Stimulated activated CD4-positive, alpha-beta T cell treated with anti-CD3 and anti-CD28 coated beads, Interleukin-4, amount 100 ng/mL, for 48 hours (primary cell): ENCODE measurements at places on chromosomes 3 and 15.
A peak's percentile ranks its signal among the peaks of the same experiment; 100 is the strongest.

DNA sequence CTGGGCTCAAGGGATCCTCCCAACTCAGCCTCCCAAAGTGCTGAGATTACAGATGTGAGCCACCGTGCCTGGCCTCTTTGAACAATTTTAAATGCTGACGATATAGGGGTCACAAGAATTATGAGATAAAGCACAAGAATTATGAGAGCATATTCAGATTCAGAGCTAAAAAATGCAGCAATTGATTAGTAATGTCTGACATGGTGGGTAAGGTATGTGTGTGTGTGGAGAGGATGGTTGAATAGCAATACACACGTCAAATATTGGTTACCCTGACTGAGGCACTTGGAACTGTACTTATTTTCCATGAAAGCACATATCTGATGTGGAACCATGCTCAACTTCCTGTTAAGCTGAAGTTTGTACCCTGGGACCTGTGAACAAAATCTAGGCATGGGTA lies 115.6 kb downstream of the EOMES start:
- no peak for DNase-seq

- DNase-seq: no peak
Measured at GRCh38 chr3:42809202-42809601, at the start of gene ACKR2. TSS of gene ACKR2 (plus strand) at chr3:42809445. CDS start at chr3:42864503, 55,058 bp downstream.

GRCh38 chr3:185796431-185797107 lies 28.3 kb downstream of the IGF2BP2 start:
- DNase-seq: no peak

GRCh38 chr3:27649277-27649676 lies 72.8 kb downstream of the EOMES start:
- no peak for DNase-seq

- no peak for DNase-seq
Measured at GRCh38 chr3:154176036-154176435, 54.8 kb downstream of the ARHGEF26 start.

GRCh38 chr3:123292321-123293310 lies 90.9 kb downstream of the SEC22A start:
- DNase-seq: no peak

DNA sequence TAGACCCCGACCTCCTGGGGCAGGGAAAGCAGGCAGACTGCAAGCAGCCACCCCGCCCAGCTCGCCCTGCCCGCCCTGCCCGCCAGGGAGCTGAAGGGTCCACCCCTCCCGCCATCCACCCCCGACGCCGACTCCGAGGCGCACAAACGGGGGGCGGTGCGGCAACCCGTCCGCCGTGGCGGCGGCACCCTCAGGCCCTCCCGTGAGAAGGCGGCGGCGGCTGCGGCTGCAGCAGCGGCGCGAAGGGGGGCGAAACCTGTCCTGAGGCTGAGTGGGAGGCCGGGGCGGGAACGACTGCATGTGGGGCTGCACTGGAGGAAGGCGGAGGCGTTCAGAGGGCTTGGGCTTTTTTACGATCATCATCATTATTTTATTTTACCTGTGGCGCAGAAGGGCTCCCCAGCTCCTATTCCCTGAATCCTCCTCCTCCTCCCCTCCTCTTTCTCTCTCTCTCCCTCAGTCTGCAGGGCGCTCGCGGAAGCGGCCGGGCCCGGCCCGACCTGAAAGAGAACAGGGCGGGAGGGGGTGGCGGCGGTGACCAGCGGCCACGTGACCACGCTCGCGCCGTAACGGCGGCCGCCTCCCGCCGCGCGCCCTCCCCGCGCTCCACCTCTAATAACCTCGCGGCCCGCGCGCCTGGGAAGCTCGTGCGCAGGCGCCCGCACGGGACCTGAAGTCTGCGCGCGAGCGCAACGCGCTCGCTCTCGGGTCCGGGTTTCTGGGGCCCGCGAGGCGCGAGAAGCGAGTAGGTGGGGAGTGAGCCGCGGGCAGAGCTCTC lies at the start of gene TBC1D5:
TBC1D5 (minus strand) TSS at position 530 of the 778 bp plus-strand sequence. CDS start 234,061 bp downstream, outside the sequence.
- peak; percentile 91 for DNase-seq

GRCh38 chr3:139906418-139906817 lies 28.6 kb upstream of the CLSTN2 start:
- no peak for DNase-seq

- no peak for DNase-seq
Measured at GRCh38 chr3:184456476-184456875, 76.6 kb downstream of the CHRD start.

DNA sequence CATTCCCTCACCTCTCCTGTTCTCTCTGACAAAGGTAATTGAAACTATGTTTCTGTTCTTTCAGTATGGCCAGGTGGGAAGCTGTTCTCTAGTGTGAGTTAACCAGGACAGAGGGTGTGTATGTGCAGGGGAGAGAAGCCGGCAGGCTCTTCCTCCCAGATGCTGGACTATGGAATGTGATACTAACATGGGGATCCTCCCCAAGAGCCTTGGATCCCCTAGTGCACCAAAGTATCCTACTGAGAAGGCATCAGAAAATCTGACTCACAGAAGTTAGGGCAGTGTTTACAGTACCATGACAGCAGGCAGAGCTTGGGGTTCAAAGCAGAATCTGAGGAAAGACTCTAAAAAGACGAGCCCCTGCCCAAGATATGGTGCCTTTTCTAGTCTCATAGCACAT lies 123.1 kb downstream of the APBA2 start:
- DNase-seq: no peak

GRCh38 chr3:190122198-190122771 lies 1.6 kb upstream of the P3H2 start:
- no peak for DNase-seq

- DNase-seq: no peak
Measured at GRCh38 chr3:193757457-193757856, 164.4 kb downstream of the OPA1 start.

- no peak for DNase-seq
Measured at GRCh38 chr3:182755308-182755707, 38.0 kb upstream of the ATP11B start.

- DNase-seq: no peak
Measured at GRCh38 chr15:39854161-39854560, 65.9 kb downstream of the GPR176 start.

DNA sequence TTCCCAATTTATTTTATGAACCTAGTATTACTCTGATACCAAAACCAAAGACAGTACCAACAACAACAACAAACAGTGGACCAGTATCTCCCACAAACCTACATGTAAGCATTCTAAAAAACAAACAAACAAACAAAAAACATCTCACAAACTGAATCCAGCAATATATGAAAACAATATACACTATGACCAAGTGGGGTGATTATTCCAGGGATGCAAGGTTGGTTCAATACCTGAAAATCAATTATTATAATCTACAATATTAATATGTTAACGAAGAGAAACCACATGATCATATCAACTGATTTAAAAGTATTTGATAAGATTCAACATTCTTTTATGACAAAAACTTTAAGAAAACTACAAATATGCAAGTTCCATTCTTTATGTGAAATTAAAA lies 391.3 kb downstream of the MAGI1 start:
- no peak for DNase-seq

GRCh38 chr3:36714343-36715086 lies 49.8 kb downstream of the DCLK3 start:
- no peak for DNase-seq

DNA sequence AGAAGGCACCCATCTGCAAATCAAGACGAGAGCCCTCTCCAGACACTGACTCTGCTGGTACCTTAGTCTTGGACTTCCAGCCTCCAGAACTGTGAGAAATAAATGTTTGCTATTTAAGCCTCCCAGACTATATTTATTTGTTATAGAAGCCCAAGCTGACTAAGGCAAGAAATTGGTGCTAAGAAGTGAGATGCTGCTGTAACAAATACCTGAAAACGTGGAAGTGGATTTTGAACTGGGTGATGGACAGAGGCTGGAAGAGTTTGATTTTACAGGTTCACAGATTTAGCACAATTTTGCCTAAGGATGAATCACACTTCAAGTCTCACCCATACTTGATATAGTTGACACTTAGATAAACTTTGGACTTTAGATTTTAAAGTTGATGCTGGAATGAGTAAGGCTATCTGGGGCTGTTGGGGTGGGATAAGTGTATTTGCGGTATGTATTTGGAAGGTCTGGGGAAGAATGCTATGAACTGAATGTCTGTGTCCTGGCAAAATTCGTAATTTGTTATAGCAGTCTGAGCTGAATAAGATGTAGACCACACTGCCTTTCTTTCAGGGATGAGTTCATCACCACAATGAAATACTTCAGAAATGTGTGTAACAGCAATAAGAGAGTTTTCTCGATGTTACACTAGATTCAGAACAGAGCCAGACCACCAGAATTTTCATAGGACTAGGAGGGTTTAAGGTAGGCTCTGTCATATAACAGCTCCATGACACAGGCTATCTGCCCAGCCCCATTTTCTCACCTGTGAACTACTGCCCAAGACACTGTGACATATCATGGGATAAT lies 120.5 kb upstream of the LMCD1 start:
- DNase-seq: no peak

DNA sequence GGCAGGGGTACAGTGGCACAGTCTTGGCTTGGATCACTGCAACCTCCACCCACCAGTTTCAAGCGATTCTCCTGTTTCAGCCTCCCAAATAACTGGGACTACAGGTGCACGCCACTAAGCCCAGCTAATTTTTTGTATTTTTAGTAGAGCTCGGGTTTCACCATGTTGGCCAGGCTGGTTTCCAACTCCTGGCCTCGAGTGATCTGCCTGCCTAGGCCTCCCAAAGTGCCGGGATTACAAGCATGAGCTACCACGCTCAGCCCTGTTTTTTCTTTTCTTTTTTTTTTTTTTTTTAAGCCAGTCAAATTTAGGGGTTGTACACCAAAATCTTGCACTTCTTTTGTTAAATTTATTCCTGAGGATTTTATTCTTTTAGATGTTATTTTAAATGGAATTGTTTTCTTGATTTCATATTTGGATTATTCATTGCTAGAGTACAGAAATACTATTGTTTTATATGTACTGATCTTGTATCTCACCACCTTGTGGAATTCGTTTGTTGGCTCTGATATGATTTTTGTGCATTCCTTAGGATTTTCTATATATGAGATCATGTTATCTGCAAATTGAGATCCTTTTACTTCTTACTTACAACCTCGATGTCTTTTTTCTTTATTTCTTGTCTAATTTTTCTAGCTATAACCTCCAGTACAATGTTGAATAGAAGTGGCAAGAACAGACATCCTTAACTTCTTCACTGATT lies 65.6 kb downstream of the ZNF609 start:
- DNase-seq: no peak

- DNase-seq: no peak
Measured at GRCh38 chr3:16357186-16358121, 92.4 kb downstream of the OXNAD1 start.

DNA sequence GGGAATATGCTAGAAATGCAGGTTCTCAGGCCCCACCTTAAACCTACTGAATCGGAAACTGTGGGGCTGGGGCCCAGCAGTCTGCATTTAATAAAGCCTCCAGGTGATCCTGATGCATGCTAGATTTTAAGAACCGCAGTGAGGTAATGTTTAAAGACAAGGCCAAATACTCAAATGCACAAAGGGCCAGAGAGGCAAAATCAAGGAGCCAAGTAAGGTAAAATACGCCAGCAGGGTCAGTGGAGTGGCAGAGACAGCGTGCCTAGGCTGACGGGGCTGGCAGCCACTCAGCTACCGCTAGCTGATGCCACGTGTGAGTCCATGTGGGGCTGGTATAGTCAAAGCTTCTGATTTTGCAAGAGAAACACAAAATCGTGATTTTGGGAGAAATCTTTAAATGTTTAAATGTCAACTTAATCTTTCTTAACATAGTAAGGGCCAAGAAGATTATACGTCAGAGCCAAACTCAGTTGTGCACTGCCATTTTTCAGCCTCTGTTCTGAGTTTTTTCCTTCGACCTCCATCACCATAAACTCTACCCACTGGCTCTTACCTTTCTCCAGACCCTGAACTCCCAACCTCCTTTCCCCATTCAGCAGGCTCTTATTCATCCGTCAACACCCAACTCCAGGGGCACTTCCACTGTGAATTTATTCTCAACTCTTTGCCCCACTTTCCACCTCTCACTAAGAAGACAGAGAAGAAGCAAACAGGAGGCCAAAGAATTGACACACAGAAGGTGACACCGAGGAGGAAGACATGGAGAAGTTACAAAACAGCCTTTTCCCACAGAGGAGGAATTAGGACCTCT lies 136.6 kb upstream of the RAD18 start:
- DNase-seq: no peak

- no peak for DNase-seq
Measured at GRCh38 chr3:49519296-49519695, 35.0 kb upstream of the BSN start.

- peak; percentile 8 for DNase-seq
Measured at GRCh38 chr3:38738630-38739395, 77.2 kb downstream of the SCN10A start.

GRCh38 chr3:102225407-102226132 lies 209.2 kb upstream of the ZPLD1 start:
- no peak for DNase-seq

GRCh38 chr3:169117264-169117663 lies 546.2 kb downstream of the MECOM start:
- no peak for DNase-seq

GRCh38 chr15:50066202-50066601 lies 52.8 kb downstream of the ATP8B4 start:
- no peak for DNase-seq

- DNase-seq: no peak
Measured at GRCh38 chr15:101010781-101011180, 91.6 kb downstream of the LRRK1 start.

DNA sequence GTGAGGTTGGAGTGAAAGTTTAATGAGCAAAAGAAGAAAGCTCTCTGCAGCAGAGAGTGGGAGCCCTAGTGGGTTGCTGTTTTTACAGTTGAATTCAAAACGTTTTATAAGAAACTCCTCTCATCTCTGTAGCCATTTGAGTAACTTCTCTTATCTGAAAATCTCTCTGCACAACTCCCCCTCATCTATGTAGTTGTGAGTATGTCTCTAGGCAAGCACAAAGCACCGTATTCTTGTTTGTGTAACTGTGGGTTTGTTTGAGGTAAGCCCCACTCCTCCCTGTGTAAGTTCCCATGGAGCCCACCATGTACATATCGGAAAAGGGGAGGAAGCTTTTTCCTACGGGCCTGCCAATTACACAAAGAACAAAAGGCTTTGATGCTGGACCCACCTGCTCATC lies 56.5 kb upstream of the GOLGA6L2 start:
- no peak for DNase-seq

DNA sequence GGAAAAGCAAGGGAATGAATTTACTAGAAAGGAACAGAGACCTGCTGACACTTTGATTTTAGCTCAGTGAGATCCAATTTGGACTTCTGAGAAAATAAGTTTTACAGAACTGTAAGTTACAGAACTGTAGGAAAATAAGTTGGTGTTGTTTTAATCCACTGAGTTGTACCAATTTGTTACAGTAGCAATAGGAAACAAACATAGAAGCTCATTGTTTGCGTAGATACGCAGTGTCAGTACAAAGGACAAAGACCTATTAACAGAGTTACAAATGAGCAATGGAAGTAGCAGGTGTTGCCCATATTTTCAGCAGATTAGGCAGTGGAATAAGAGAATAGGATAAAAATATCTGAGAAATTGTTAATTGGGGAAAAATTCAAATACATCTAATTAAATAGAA lies 385.8 kb upstream of the CNTN6 start:
- no peak for DNase-seq

GRCh38 chr3:143332026-143332425 lies 212.5 kb downstream of the CHST2 start:
- no peak for DNase-seq
